ENCODE measurements at places on chromosomes 6 and 20. TPM values are rescaled to one million over a fixed set of nuclear protein-coding genes. Genes with fewer than 3 reads are reported as not detected.
A peak's percentile ranks its signal among the peaks of the same experiment; 100 is the strongest.

DNA sequence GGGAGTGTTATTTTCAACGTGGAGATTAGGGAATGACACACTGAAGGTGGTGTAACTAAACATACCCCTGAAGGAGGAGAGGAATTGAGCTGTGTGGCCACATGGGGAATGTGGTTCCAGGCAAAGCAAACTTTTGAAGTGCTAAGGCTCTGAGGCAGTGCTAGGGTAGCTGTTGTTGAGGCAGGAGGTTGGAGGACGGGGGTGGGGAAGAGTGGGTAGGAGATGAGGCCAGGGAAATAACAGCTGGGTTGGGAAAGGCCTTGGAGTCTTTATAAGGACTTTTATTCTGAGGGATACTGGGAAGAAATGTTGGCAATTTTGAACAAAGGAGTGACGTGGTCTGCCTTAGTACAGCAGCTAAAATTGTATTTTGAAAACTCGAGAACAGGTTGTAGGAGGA is 13.0 kb downstream of the RPRD1B start:
- no peaks in the 10 kb centered on the region for H3K27me3 ChIP-seq
- no peak for DNase-seq
- no peaks in the 10 kb centered on the region for H3K4me1 ChIP-seq
- peaks cover 25% of the 10 kb centered on the region for H3K36me3 ChIP-seq

- no peak for DNase-seq
- no peak overlapping the region for H3K27ac ChIP-seq
- H3K4me3 ChIP-seq = no peak overlapping the region
These were observed 25.8 kb upstream of the FABP7 start for GRCh38 chr6:122753688-122754056.

GRCh38 chr6:17269840-17270239 is 11.3 kb upstream of the RBM24 start:
- H3K36me3 ChIP-seq = no peaks in the 10 kb centered on the region
- H3K4me1 ChIP-seq = no peaks in the 10 kb centered on the region
- no peak overlapping the region for H3K4me3 ChIP-seq
- H3K27ac ChIP-seq = no peak overlapping the region

- H3K27me3 ChIP-seq = peaks cover 9% of the 10 kb centered on the region
- H3K4me3 ChIP-seq = no peak overlapping the region
- peak; percentile 53 for DNase-seq
- peaks cover 25% of the 10 kb centered on the region for H3K4me1 ChIP-seq
These were observed 241.1 kb downstream of the PREX1 start for GRCh38 chr20:48586730-48587129.

Gene PTPRA
- total RNA-seq = 49.4 TPM

Gene RFX6
- total RNA-seq = 0.48 TPM

Gene MAP7
- 47.9 TPM for total RNA-seq

Gene PPP1R3G
- total RNA-seq = 0.40 TPM

Gene BEND3
- total RNA-seq = 4.8 TPM

Data from transverse colon (tissue), 4 donors.